ENCODE measurements at places on chromosomes 6 and 20. TPM values are rescaled to one million over a fixed set of nuclear protein-coding genes. Genes with fewer than 3 reads are reported as not detected.

DNA sequence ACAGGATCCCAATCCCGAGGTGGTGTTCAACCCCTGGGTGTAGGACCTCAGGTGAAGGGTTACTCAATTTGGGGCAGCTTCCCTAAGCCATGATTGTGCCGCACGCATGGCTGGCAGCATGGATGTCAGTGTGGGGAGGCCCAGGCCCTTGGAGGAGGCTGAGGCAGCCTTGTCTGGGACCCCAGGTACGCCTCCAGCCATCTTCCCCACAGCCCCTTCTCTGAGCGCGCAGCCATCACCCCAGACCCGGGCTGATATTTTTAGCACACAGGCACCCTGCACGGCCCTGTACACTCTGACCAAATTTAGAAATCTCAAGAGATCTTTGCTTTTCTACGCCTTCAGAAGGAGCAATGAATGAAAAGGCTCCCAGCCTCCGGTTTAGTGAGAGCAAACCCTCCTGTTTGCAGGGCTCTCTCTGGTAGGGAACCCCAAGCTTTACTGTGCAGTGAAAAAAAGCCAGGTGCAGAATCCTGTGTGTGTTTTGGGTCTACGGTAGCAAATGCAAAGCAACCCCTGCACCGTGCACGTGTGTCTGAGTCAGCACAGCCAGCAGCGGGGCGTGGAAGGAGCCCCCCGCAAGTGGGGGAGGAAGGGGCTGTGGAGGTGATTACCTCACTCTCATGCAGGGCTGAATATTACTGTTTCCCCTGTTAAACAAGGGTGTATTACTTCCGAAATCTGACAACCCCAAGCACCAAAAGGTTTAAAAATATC, 44.3 kb downstream of the CTCFL start:
- peak; percentile 11 for DNase-seq

DNA sequence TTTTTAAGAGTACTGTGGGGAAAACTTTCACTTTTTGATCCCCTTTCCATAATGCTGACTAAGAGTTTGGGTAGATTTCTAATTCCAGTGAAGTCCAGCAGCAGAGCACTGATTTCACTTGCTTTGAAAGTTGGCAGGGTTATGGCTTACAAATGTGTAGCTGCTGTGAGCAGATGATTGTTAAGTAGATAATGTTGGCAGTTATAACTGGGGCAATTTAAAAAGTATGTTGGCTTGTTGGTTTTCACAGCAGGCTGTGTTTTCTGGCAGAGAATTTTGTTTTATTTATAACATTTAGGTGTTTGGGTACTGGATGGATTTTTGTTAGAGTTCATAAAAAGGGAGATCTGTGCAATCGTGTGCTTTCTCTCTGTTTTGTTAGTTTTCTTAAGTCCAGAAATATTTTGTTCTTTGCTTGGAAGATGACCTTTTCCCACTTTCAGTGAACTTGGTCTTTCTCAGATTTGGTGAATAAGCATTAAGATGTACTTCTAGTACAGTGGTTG, 31.4 kb downstream of the AFDN start:
- DNase-seq, result no peak

GRCh38 chr6:15080895-15081294, 165.0 kb upstream of the JARID2 start:
- DNase-seq, result no peak

GRCh38 chr6:12911427-12911826, 194.9 kb downstream of the PHACTR1 start:
- DNase-seq, result no peak

- peak; percentile 66 for DNase-seq
Measured at GRCh38 chr6:28953039-28953584, 29.3 kb upstream of the TRIM27 start.

DNA sequence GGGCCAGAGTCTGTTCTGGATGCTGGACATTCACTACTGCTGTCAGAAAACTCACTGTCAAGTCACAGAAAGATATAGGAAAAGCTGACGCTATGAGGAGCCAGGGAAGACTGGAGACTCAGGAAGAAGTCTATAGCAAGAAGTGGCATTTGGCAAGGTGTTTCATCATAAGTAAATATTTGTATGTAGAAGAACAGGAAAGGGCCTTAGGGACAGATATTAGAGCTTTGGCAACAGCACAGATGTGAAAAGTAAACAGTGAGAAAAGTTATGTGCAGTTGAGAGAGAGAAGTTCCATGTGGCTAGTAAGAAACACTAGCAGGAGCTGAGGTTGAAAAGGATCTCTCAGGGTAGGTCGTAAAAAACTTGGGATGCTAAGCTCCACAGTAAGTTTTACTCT, 868.9 kb downstream of the PHF3 start:
- DNase-seq, result no peak

GRCh38 chr6:140460267-140460666, 1085.8 kb upstream of the CITED2 start:
- DNase-seq, result no peak

DNA sequence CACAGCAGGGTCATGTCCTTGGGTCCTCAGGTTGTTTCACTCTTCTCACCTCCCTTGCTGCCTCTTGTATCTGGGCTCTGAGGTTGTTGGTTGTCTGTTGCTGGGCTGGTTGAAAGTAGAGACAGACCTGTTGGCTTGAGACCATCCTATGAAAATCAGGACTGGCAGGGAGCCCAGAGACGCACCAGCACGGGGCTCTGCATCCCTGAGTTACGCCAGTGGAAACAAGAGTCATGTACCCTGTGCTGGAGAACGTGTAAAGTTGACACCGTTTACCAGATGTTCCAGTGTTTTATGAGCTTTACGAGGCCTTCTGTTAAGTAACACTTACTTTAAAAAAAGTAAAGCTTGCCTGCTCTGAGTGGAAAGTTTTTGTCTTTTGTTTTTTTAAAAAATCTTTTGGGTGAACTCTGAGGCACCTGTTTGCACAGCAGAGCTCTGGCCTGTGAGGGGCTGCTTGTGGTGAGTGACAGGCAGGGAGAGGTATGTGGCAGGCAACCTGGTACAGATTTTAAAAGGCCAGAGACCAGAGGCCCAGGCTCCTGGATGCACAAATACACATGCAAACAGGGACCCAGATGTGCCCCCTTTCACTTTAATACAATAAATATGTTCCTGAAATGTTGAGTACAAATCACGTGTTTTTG, 260.0 kb upstream of the SUPT3H start:
- no peak for DNase-seq

Gene TNNC2
- not detected for total RNA-seq

Gene ZNF165
- 6.1 TPM for total RNA-seq

Gene DNAAF9
- total RNA-seq, result 3.6 TPM

Gene MAK
- 0.48 TPM for total RNA-seq

Gene CYB5R4
- 26.7 TPM for total RNA-seq

Gene NCOA7
- 69.1 TPM for total RNA-seq

All from activated T-cell treated with anti-CD3 and anti-CD28 coated beads, Interleukin-2, amount 50 U/mL, for 72 hours (primary cell).